ENCODE measurements at places on chromosomes 7 and 10.

GRCh38 chr7:139669106-139670061, 108.4 kb downstream of the HIPK2 start:
- no peak for DNase-seq

DNA sequence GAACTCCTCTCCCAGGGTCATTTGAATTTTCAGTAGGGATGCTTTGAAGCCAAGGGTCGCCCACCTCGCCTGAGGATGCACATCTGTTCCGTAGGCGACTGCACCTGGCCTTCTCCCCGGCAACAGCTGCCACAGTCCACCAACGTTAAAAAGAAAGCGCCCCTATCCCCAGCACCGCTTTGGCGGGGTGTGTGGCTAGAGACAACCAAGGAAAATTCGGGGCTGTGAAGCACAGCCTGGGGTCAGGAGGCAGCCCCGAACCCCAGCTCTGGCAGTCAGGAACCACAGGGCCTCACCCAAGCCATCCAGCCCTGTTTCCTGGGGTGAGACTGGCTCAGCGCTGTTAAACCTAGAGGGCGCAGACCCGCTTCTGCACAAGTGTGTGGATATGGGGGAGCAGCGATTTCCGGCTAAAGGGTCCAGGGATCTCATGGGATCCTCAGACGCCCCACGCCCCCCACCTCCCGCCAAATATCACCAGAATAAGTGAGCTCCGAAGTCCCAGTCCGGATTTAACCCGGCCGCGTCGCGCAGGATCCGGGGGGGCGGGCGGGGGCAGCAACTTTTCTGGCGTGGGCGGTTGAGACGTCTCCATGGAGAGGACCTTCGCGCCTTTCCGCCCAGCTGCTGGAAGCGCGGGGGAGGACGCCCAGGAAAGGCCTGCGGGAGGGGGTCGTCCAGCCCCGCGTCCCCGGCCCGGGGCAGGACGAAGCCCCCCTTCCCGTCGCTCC, 822 bp downstream of the ZC3HAV1L start:
- no peak for DNase-seq

- no peak for DNase-seq
These were observed 19.1 kb downstream of the UBE2H start for GRCh38 chr7:129933627-129934026.

DNA sequence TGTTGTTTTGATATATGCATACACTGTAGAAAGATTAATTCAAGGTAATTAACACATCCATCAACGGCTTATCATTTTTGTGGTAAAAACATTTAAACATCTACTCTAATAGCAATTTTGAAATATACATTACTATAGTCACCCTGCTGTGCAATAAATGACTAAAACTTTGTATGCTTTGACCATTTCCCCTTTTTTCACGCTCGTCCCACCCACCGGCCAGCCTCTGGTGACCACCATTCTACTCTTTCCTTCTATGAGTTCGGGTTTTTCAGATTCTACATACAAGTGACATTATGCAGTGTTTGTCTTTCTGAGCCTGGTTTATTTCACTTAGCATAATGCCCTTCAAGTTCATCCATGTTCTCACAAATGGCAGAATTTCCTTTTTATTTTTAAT, 21.3 kb downstream of the CYCS start:
- DNase-seq, result no peak

- DNase-seq, result no peak
These were observed 19.5 kb upstream of the GFRA1 start for GRCh38 chr10:116292493-116292892.

GRCh38 chr10:42428534-42428933, 209.8 kb downstream of the ZNF33B start:
- no peak for DNase-seq

DNA sequence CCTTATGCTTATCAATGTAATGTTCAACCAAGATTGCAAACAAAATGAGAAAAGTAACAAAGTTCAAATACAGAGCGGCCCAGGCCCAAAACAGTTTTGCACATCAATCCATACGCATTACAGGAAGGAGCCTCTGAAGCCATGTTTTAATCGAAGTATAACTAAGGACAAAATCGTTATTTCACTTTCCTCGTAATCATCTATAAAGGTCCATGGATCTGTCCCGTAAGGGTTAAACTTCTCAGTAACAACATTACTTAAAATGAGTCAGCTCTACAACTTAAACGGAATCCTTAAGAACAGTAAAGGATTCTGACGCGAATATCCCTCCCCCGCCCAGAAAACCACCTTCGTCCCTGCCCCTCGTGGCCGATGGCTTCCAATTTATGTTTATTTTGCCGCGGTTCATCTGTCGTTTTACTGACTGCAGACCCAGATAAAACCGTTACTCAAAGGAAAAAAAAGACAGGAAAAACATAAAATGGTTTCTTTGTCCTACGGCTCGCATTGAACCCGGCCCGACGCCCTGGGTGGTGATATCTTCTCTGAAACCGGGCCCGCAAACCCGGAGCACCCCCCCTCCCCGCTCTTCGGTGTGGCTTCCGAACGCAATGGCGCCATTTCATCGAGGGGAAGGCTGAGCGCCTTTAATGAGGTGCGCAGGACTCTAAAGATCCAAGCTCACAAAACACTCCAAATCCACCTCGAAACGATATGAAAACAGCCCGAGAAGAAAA, 1.1 kb downstream of the HNRNPA2B1 start:
- DNase-seq, result no peak

DNA sequence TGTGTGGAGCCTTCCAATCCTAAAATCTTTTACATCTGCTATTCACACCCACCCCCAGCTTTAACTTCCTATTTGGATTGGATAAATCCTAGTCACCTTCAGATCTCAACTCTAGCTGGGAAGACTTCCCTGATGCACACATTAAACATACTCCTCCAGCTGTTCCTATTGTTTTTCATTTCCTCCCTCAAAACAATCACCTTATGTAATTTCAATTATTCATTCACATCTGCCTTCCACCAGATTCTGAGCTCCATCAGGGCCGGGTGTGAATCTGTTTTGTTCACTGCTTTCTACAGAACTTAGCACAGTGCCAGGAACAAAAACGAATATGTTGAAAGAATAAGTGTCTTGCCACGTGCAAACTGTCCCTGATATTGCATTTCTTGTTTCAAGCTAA, 497.4 kb downstream of the PLXDC2 start:
- no peak for DNase-seq

DNA sequence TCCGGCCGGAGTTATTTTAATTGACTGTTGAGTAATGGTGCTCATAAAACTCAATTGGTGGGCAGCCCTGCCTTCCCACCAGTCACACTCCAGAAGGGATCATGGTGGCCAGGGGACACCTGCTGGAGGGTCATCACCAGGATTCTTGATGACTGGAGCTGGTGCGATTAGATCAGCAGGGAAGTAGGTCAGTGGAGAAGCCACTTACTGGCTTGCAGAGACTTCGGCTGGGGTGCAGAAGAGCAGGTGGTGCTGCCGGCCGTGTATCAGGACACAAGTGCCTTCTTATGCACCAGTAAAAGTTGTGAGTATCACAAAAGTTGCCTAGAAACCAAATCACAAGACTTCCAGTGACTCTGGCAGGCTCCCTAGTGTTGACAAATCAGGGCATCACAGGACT, 82.6 kb upstream of the CHCHD3 start:
- no peak for DNase-seq

- DNase-seq, result no peak
These were observed 1.8 kb upstream of the CLDN15 start for GRCh38 chr7:101239191-101239950.

DNA sequence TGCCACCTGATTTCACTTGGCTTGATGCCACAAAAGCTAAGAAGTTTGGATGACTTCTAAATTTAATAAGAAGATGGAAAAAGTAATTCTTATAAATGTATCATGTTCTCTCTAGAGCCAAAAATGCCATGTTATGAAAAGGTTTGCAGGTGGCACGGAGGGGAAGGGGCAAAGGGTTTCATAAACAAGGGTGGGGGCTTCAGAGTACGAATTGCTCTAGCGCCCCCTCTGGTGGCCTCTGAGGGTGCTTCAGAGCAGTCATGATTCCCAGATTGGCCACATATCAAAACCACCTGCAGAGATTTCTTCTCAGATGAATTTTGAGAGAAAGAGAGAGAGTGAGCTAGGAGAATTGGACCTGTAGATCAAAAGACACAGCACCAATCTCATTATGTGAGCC, 208.6 kb upstream of the YAE1 start:
- DNase-seq, result peak; percentile 52

DNA sequence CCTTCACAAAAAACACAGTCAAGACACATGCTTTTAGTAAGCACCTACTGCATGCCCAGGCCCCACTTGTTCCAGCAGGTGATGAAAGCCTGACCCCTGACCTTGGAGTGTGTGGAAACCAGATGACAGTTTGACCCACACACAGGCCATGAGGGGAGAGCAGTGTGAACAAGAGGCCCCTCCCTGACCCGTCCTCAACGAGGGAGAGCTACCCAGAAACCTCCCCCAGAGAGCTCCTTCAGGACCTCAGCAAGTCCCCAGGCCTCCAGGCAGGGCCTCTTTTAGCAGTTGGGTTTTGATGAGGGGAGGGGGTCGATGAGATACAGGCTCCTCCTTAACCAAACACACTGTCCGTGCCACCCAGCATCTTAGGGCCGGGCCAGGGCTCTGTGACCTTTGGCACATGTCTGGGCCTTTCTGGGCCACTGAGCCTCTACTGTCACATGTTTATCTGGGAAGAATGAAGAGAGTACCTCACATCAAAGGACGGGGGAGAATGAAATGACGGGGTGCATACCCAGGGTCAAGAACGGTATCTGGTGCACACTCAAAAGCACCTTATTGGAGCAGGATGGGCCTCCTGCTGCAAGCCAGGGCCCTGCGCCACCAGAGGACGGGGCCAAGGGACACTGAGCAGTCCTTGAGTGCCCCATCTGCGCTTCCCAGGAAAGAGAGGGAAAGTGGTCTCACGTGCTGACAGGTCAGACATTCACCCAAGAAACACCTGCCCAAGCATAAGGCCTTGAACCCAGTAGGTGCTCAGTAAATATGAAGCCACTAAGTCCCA, 202.6 kb upstream of the ZMIZ1 start:
- DNase-seq, result no peak

DNA sequence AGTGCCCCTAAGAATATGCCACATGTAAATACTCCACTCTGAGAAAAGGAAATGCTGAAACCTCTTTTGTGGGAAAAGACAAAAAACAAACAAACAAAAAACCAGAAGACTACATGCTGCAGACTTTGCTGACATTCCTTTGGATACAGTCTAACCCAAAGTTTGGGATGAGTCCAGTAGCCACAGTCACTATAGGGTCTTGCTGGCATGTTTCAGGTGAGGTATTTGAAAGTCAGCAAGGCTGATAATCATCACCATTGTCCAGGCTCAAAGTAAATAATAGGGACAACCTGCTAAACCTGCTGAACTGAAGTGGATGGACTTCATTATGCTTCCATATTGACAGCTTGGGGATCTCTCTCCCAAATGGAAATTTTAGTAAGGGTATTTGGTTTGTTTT, 1087.0 kb upstream of the LRRTM3 start:
- DNase-seq, result no peak

- DNase-seq, result no peak
These were observed 4.9 kb downstream of the MAT1A start for GRCh38 chr10:80284522-80284921.

- no peak for DNase-seq
These were observed 74.3 kb downstream of the CFAP46 start for GRCh38 chr10:132867801-132868644.

- no peak for DNase-seq
These were observed 72.1 kb downstream of the DNMBP start for GRCh38 chr10:99937630-99938029.

- no peak for DNase-seq
These were observed 59.9 kb downstream of the CACUL1 start for GRCh38 chr10:118694848-118695247.

- DNase-seq, result no peak
These were observed 68.9 kb upstream of the KDM7A start for GRCh38 chr7:140245611-140246105.

DNA sequence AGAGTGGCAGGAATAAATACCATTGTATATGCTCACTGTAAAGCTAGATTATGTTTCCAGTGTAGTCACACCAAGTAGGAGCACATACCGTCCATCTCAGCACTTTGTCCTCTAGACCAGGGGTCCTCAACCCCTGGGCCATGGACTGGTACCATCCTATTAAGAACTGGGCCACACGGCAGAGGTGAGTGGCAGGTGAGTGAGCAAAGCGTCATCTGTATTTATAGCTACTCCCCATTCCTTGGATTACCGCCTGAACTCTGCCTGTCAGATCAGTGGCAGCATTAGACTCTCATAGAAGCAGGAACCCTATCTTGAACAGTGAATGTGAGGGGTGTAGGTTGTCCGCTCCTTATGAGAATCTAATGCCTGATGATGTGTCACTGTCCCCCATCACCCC, 735.3 kb downstream of the MAGI2 start:
- DNase-seq, result no peak

DNA sequence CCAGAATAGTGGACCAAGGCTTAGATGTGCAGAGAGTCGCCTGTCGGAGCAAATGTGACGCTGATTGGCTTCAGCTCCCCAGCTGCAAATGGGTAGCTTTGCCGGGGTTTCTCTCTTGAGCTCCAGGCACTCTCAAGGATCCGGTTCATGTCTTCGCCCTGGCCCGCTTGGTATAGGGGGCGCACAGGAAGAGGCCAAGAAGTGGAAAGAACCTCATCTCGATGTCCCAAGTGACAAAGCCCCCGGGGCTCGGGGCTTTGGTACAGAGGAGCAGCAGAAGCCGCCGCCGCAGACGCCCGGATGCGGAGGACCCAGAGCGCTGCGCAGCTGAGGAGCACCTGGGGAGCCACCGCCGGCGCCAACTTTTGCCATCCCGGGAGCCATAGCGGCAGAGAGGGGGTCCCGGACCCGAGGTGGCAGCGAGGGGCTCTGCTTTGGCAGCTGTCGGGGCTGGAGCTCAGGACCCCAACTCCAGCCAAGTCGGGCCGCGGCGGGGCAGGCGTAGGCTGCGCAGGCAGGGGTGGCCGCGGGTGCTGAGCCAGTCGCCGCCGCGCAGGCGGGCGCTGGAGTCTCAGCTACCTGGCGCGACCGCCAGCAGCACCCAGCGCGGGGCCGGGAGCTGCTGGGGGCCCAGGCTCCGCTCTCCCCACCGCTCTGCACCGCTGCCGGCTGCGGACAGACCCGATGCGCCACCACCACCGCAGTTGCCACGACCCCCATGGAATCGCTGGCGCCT, 466.6 kb downstream of the XPNPEP1 start:
- peak; percentile 27 for DNase-seq

DNA sequence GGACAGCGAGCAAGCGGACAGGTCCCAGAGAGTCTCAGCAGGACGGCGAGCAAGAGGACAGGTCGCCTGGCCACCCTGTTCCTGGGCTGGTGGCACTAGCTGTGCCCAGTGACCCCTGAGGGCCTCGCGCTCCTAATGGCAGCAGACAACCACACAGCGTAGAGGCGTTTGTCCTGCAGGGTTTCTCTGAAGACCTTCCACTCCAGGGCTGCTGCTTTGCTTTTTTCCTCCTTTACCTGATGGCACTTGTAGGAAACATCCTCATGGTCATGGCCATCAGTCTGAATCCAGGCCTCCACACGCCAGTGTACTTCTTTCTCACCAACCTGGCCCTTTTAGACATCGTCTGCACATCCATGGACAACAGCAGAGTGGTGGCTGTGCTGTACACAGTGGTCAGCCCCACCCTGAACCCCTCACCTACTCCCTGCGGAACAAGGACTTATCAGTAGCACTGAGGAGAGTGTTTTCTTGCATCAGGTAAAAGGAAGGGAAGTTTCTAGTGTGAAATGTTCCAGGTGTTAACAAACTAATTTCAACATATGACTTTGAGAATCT, 27.4 kb downstream of the SCART1 start:
- no peak for DNase-seq

GRCh38 chr7:2863461-2864066, 19.5 kb upstream of the GNA12 start:
- no peak for DNase-seq

- no peak for DNase-seq
These were observed 58.1 kb downstream of the POLL start for GRCh38 chr10:101529725-101530553.
